ENCODE measurements at places on chromosomes 16 and 17.
A peak's percentile ranks its signal among the peaks of the same experiment; 100 is the strongest.

- no peak for DNase-seq
These were observed 154.1 kb upstream of the PLCG2 start for GRCh38 chr16:81624760-81625543.

DNA sequence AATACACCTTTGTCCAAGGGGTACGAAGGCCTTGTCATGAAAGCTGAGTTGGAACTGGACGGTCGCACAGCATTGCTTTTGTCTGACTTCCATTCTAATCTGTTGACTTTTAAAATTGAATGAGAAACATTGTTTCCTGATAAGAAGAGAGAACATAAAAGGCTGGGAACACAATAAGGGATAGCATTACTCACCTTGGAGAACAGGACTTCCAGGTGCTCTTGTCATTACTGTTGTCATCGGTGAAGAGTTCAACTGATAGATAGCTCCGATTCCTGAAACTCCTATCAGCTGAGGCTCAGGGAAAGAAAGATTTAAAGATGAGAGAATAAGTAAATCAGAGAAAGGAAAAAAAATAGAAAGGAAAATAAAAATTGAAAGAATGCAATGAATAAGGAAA lies 351.1 kb downstream of the KCNJ2 start:
- DNase-seq = no peak

GRCh38 chr16:57648581-57649442 lies 19.3 kb upstream of the ADGRG3 start:
- peak; percentile 92 for DNase-seq

GRCh38 chr17:31497994-31498826 lies 106.7 kb downstream of the RAB11FIP4 start:
- DNase-seq = no peak

DNA sequence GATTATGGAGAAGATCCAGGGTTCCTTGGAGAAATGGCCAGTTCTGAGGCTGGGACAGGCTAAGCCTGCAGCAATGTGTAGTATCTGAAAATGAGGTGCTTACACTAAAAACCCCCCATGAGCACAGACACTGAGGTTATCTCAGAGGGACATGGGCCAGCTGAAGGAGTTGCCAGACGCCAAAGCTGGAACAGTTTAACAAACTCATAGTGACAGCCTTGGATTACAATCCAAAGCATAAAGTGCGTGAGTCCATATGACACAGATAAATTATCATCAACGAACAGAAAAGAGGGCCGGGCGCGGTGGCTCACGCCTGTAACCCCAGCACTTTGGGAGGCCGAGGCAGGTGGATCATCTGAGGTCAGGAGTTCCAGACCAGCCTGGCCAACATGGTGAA lies 11.2 kb upstream of the CAPN15 start:
- DNase-seq = no peak

- DNase-seq = no peak
These were observed 11.2 kb downstream of the ANKS4B start for GRCh38 chr16:21244518-21245215.

- peak; percentile 58 for DNase-seq
These were observed 217.5 kb upstream of the DYNLRB2 start for GRCh38 chr16:80323187-80323807.

DNA sequence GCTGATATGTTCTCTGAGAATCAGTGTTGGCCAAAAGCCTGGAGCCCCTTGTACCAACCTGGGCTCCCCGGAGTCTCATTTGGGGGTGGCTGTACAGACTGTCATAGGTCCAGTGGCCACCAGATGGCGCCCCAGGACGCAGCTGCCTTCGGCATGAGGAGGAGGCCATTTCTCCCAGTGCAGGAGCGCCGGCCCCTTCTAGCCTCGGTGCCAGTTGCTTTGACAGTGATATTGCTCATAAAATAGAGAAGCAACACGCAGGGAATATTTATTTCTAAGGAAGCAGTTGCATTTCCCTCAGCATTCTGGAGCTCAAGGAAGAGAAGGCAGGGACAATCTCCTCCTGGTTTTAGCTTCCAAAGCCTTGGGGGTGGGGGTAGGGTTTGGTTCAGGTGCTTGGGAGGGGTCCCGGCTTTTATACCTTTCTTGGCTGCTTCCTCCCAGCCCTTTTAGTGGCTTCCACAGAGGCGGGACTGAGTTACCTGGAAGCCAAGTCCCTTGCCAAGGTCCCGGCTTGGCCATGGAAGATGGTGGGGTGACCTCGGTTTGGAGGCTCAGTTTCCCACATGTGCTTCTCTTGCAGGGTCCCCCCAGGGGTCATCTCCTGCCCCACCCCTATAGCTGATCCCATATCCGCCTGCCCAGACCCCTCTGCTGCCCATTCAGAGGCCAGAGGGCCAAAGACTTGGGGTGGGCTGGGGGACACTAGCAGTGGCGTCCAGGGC lies 117.8 kb upstream of the CDC42EP4 start:
- DNase-seq = peak; percentile 95

DNA sequence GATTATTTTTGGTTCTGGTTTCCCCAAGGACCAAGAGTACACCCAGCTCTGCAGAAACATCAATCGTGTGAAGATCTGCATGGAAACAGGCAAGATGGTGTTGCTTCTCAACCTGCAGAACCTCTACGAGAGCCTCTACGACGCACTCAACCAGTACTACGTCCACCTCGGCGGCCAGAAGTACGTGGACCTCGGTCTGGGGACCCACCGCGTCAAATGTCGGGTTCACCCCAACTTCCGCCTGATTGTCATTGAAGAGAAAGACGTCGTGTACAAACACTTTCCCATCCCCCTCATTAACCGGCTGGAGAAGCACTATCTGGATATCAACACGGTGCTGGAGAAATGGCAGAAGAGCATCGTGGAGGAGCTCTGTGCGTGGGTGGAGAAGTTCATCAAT lies 67.4 kb upstream of the ENDOV start:
- DNase-seq = no peak

GRCh38 chr17:73833775-73834488 lies 189.7 kb upstream of the SDK2 start:
- DNase-seq = no peak

DNA sequence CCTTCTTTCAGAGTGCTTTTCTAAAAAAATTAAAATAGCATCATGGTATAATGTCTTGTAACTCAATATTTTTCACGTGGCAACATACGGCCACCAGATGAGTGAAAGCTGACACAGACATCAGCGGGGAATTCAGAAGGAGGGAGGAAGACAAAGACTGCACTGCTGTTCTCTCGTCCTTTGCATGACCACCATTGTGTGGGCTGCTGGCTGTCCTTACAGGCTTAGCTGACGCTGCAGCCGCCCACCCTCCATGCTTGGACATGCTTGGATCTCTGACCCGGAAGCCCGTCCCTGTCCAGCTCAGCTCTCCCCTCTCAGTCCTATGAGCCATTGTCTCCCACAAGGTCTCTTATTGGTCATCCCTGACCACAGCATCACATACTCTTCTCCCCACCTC lies 11.4 kb upstream of the MLYCD start:
- no peak for DNase-seq

DNA sequence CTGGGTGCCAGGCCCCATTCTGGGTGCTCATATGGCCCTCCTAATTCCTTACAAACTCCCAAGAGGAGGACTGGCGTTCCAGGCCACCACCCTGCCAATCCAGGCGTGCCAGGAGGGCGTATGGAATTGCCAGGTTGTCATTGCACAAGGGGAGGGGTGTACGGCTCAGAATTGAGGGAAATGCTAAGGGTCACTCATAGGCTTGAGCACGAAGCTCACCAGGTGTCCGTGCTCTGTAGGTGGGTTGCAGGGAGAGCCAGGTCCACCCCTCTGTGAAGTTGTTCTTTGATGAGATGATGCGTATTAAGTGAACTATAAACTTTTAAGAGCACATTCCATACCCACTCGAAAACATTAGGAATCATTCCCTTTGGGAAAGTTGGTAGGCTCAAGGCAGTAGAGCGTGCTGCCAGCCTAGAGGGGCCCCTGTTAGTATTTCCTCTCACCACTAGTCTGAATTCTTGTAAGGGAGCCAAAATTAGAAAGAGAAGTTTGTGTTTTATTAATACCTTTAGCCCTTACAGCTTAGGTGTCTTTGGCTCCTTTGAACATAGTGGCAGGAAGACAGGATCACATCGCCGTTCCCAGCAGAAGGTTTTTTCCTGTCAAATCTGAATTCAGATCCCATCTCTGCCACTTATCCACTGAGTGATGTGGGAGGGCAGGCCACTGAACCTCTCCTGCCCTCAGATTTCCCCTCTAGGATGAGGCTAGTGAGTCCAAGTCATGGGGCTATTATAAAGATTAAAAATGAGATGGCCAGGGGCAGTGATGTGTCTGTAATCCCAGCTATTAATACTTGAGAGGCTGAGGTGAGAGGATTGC lies 38.7 kb upstream of the NFAT5 start:
- no peak for DNase-seq

DNA sequence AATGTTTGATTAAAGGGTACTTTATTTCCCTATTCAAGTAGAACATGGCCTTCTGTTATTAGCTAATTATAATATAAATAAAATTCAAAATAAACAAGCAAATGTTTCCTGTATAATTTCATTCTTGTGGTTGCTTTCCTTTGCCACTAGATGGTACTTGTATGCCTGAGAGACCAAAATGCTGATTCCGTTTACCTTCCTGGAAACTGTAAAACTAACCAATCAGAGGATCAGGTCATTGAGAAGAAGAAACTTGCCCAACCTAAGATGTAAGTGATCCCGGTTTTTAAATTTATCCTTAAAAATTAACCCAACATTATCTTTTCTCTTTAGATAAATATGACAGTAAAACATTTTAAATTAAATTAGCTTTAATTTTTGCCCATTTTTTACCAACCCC lies 8.1 kb upstream of the ABCA5 start:
- no peak for DNase-seq

- no peak for DNase-seq
These were observed 4.7 kb downstream of the PRAC1 start for GRCh38 chr17:48717367-48718226.

DNA sequence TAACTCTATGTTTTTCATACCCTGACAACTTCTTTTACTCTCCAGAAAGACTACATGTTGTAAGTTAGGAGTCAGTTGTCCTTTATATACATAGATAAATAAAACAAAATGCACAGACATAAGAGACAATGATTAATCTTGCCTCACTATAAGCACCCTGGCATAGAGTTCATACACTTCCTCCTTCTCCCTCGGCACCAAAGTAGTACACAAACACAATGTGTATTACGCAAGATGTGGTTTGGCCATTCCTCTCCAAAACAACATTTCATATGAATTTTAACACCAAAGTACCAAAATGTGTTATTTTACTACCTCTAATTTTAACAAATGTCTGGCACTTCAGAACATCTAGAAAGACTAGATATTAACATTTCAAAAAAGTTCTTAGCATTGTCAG lies 17.2 kb upstream of the SLFN11 start:
- no peak for DNase-seq

DNA sequence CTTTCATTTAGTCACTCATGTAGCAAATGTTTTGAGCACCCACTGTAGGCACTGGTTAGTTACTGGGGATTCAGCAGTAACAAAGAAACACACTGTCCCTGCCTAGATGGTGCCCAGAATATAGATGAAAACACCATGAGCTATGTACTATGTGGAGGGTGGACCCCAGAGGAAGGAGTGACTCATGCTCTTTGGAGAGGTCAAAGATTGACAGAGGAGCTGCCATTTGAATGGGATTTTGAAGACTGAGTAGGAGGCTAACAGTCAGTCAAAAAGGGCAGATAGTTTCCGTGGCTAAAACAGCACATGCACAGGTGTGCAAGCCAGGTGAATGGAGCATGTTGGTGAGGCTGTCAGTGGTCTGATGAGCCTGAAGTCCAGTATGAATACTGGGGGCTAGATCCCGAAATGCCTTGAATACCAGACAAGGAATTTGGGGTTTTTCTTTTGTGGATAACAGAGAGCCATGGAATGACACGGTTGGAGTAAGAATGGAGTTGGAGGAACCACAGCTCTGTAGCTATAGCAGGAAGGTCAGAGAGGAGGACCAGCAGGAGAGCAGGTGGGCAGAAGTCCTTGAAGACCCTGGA lies 6.1 kb downstream of the IL21R start:
- DNase-seq = no peak

- no peak for DNase-seq
These were observed 27.6 kb upstream of the PHAF1 start for GRCh38 chr16:67082100-67082499.

DNA sequence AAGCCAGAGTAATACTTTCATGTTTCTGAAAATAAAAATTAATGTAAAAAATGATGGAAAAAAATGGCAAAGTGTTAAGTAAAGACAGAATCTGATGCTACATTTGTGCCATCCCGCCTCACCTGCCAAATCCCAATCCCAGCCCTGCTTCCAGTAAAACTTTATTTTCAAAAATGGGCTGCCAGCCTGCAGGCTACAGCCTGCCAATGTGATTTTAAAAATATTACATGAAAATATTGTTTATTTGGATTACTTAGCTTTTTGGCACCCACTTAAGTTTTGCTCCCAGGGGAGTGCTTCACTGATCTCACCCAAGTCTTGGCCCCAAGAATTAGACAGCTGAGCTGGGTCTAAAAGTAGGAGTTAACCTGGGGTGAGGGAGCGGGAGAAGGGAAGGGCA lies 112.8 kb downstream of the C16orf78 start:
- no peak for DNase-seq

DNA sequence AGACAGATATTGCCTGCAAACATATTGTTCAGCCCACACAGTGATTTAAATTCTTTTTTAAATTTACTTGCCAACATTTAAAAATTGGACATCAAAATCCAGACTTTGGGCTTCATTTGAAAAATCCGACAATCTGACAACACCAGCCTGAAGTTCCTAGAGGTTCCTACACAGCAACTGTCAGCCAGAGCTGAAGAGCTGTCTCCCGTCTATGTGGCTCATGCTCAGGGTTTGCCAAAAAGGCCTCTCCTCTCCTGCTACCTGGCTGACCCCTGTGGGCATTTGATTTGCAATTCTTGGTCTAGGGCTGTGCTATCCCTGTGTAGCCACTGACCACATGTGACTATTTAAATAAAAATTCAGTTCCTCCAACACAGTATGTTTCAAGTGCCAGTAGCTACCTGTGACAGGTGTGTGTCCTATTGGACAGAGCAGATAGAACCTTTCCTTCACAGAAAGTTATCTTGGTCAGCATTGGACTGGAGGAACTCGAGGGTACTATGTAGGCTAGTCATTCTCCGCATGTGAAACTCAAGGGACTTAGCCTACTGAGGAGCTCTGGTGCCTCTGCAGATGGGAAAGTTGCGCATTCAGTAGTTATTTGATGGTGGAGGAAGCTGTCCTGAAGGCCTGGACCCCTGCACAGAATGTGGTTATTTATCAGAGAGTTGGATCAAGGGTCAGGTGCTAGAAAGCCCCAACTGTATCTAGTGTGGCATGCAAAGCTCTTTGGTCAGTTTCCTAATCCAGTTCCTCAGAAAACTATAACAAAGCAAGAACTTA lies 2.7 kb downstream of the LYRM1 start:
- DNase-seq = no peak

Data from ecto neural progenitor cell (in vitro differentiated cells).